ENCODE measurements at places on chromosomes 13 and 19. TPM values are rescaled to one million over a fixed set of nuclear protein-coding genes. Genes with fewer than 3 reads are reported as not detected.
A peak's percentile ranks its signal among the peaks of the same experiment; 100 is the strongest.

The ZNF296 gene
- 0.73 TPM for total RNA-seq

The SIGLECL1 gene
- not detected for total RNA-seq

The PODNL1 gene
- 1.1 TPM for total RNA-seq

The BRSK1 gene
- total RNA-seq, result 19.5 TPM

The CDX2 gene
- not detected for total RNA-seq

The TEAD2 gene
- total RNA-seq, result 45.0 TPM

The CCL25 gene
- not detected for total RNA-seq

The N4BP2L2 gene
- 126 TPM for total RNA-seq

The ZNF440 gene
- 5.4 TPM for total RNA-seq

The IGSF23 gene
- total RNA-seq, result not detected

The AP1M2 gene
- total RNA-seq, result not detected

The ETV2 gene
- total RNA-seq, result 0.29 TPM

The OR10H3 gene
- total RNA-seq, result not detected

The ZNF556 gene
- not detected for total RNA-seq

The RNF225 gene
- not detected for total RNA-seq

The HRC gene
- total RNA-seq, result 499 TPM

- DNase-seq, result no peak
Observed at GRCh38 chr13:44415815-44416214, 42.2 kb downstream of the SERP2 start.

- DNase-seq, result no peak
Observed at GRCh38 chr13:101292711-101293110, 123.6 kb downstream of the NALCN start.

DNA sequence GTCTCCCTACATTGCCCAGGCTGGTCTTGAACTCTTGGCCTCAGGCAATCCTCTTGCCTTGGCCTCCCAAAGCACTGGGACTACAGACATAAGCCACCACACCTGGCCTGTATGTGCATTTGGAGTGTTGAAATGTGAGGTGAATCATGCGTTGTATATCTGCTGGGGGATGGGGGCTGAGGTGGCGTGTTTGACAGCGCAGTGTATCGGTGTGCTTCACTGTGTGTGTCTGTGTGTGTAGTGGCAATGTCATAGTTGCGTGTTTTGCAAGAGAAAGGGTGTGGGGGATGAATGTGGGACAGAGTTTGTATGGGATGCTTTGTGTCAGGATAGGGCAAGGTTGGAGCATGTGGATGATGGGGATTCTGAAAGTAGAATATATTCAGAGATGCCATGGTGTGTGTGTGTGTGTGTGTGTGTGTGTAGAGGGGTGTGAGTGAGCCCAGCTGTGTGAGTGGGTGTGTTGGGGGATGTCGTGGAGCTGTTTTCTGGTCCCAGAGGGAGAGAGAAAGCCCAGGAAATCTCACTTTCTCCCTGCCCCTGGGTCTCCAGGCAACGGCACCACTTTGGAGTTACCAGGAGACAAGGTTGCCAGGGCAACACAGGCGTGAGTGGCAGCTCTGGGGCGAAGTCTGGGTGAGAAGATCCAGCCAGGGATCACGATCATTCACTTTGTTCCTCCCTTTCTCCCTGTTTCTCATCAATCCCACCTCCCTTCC lies 1.1 kb upstream of the SWSAP1 start:
- DNase-seq, result no peak

- DNase-seq, result no peak
Observed at GRCh38 chr13:52686376-52686775, 33.7 kb downstream of the SUGT1 start.

DNA sequence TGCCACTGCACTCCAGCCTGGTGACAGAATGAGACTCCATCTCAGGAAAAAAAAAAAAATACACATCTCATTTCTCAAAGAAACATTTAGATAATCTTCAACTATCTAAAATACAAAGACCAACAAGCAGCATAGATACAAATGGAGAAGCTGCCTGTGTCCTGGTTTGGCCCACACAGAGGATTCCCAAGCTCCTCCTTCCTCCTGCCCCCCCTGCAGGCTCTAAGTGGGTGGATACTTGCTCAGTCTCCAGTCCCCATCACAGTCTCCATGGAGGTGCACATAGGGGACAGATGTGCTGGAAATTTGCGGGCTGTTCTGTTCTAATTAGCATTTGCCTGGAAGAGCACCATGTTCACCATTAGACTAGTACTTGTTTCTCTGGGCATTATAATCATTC lies 59.9 kb downstream of the ABCC4 start:
- no peak for DNase-seq

DNA sequence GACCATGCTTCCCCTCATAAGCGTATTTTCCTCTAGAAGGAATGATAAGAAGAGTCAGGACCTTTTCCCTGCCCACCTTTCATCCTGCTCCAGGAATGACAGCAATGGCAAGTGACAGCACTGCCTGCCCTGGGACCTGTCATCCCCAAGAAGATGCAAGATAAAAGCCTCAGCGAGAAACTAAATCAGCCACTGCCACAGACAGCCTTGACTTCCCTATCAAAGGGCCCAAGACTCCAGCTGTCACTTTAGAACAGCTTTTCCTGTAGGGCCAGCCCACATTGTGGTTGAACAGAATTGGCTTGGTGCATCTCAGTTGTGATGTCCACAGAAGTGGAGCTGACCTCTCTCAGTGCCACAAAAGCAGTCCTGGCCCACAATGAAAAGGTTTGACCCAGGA lies 1.1 kb downstream of the RAB8A start:
- no peak for DNase-seq

- DNase-seq, result no peak
Observed at GRCh38 chr13:25775986-25776385, 275.8 kb downstream of the SHISA2 start.

- DNase-seq, result no peak
Observed at GRCh38 chr13:109651311-109651710, 135.1 kb downstream of the IRS2 start.

DNA sequence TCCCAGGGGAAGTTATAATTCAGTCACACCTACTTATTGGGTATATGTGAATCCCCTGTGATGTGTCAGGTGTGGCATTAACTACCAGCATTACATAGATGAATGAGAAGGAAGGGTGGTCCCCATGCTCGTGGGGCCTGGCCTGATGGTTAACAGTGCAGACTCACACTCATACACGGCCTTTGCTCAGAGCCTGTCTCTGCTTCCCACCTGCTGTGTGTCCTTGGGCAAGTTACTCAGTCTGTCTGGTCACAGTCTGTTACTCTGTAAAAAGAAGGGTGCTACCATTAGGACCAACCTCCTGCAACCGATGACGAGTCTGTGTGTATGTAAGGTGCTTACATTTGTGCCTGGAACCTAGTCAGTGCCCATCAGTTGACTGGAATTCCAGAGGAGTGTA lies 23.8 kb downstream of the SAFB start:
- no peak for DNase-seq

DNA sequence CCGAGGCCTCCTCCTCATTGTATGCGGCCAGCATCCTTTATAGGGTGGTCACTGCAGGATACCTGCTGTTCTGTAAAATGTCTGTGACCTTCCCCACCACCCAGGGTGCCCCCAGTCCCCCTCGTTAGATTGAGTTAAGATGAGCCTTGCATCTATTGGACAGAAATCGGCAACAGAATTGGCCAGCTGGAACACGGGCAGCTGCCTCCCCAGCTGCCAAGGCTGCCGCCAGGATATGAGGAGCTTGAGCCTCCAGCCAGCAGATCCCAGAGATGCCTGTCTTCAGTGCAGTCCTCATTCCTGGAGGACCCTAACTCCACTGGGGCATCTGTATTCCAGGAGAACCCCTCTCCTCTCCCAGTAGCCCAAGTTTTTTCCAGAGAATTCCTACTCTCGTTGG lies 463.0 kb downstream of the TSHZ3 start:
- no peak for DNase-seq

DNA sequence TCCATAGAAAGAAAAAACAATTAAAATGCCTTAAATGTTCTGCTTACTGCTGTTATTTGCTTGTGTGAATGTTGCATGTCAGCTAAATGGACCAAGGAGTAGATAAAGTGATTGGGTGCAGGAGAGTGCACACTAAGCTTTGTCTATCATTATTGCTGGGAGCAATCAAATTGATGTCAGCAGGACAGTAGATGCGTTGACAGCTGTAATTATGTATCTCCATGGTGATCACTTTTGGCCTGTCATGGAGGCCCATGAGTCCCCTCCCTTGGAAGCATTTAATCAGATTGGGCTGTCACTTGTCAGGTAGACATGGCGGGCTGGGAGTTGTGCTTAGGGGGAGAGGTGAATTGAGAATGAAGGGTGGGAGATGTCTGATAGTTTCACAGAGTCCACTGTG lies 215.3 kb downstream of the PCCA start:
- no peak for DNase-seq

DNA sequence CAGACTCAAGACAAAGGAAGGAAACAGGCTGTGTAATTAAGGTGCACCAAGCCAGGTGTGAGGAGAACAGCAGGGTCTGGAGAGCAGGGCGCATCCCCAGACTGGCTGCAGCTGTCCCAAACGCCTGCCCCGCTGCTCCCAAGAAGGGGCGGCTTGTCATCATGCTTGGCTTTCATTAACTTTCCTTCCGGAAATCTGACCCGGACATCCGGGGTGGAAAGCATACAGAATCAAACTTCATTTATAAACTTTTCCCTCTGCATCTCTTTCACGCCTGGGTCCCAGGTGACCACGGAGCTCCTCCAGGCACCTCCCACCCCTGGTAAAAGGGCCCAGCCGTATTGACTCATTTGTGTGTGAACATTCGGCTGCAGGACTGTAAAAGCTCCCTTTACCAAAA lies 31.7 kb downstream of the TSHZ3 start:
- DNase-seq, result no peak

- no peak for DNase-seq
Observed at GRCh38 chr13:39315796-39316195, 277.5 kb downstream of the NHLRC3 start.

- no peak for DNase-seq
Observed at GRCh38 chr13:112809332-112810315, 119.8 kb downstream of the ATP11A start.

- DNase-seq, result peak; percentile 17
Observed at GRCh38 chr19:33399081-33399744, 25.7 kb downstream of the CEBPG start.

DNA sequence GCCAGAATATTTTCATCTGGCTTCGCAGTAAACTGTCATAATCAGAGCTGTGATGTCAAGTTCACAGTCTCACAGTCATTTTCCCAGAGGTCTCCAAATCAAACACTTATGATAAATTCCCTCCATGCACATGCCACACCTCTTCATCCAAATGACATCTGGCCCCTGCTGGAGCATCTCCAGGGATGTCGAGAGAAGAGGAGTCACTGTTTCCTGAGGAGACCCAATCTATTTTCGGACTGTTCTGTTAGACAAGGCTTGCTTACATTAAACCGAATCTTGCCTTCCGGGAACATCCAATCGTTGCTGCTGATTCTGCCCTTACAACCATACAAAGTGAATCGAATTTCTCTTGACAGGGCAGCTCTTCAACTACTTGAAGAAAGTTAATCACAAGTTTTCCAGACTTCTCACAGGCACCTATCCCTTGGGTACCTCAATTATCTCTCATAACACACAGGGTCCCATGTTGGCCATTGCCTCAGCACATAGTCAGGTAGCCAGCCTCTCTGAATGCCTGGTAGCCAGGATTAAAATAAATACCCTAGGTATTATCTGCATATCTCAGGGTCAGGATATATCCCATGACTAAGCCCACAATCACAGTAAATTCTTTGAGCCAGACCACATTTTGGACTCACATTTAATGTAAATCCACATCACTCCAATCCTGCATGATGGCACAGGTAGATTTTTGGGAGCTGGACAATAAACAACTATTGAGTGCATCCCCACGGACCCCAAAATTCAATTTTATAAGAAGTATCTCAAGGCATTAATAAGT lies 182.5 kb downstream of the ABCC4 start:
- no peak for DNase-seq

DNA sequence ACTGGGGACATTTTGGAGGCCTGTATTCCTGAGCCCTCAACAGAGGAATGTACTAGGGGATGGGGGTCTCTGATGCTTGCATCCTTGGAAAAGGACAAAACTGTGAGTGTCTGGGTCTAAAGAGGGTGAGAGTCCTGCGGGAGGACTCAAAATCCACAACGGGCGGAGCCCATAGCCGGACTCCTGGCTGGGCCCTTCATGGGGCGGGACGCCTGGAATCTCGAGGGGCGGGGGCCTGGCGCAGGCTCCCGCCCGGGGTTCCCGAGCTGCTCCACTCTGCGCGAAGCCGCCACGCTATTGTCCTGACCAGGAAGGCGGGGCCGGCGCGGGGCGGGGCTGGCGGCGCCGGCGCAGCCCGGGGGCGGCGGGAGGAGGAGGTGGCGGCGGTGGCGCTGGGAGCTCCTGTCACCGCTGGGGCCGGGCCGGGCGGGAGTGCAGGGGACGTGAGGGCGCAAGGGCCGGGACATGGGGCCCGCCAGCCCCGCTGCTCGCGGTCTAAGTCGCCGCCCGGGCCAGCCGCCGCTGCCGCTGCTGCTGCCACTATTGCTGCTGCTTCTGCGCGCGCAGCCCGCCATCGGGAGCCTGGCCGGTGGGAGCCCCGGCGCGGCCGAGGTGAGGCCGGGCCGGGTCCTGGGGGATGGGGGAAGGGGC lies at the start of gene APLP1:
APLP1 (plus strand) TSS at position 403 of the 651 bp plus-strand sequence; CDS start at position 466, 63 bp downstream.
- DNase-seq, result peak; percentile 84

DNA sequence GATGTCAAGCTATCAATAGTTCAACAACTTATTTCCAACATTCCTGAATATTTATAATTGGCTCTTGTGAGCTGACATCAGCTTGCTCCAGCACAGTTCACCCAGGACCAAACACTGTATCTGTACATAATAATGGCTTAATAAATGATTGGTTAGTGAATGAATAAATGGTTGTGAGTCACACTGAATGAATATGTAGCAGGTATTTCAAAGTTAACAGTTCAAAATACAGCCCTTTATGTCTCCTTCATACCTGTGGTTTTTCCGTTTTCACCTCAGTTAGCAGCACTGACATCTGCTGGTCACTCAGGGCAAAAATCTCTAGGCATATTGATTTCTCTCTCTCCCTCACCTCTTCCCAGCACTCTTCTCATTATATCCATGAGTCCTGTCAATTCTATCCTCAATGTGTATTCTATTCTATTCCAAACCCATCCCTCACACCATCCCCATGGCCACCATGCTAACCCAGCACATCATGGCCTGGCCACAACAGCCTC lies 76.3 kb downstream of the PEG3 start:
- no peak for DNase-seq

GRCh38 chr19:20863176-20863575 lies 59.9 kb upstream of the ZNF85 start:
- no peak for DNase-seq

- no peak for DNase-seq
Observed at GRCh38 chr19:16142032-16142580, 1.4 kb upstream of the HSH2D start.

- DNase-seq, result no peak
Observed at GRCh38 chr13:29118471-29118870, 298.3 kb downstream of the MTUS2 start.

GRCh38 chr13:98420554-98421175 lies 156.2 kb downstream of the STK24 start:
- DNase-seq, result no peak

Data from left cardiac atrium (tissue), 4 donors.